Left renal cortex interstitium (tissue), 4 donors: ENCODE measurements at places on chromosomes 2 and 18. TPM values are rescaled to one million over a fixed set of nuclear protein-coding genes. Genes with fewer than 3 reads are reported as not detected.

Gene SERPINB12
- polyA plus RNA-seq = not detected

Gene NBAS
- 62.6 TPM for polyA plus RNA-seq

Gene KCNF1
- 1.4 TPM for polyA plus RNA-seq

Gene AMER3
- 0.03 TPM for polyA plus RNA-seq

Gene KYNU
- polyA plus RNA-seq = 5.4 TPM

Gene POMC
- polyA plus RNA-seq = 5.0 TPM

Gene APLF
- polyA plus RNA-seq = 4.1 TPM

Gene KCNG2
- 0.11 TPM for polyA plus RNA-seq

Gene CNDP1
- 1.8 TPM for polyA plus RNA-seq

Gene DNAJC5G
- polyA plus RNA-seq = 0.43 TPM

Gene SCN2A
- 2.6 TPM for polyA plus RNA-seq

Gene NTSR2
- polyA plus RNA-seq = not detected

Gene RAMP1
- 6.1 TPM for polyA plus RNA-seq

Gene EHD3
- 25.0 TPM for polyA plus RNA-seq

Gene FBLN7
- 15.6 TPM for polyA plus RNA-seq

Gene GPR45
- polyA plus RNA-seq = not detected

Gene SLC5A7
- 0.44 TPM for polyA plus RNA-seq

Gene COL6A3
- 277 TPM for polyA plus RNA-seq

DNA sequence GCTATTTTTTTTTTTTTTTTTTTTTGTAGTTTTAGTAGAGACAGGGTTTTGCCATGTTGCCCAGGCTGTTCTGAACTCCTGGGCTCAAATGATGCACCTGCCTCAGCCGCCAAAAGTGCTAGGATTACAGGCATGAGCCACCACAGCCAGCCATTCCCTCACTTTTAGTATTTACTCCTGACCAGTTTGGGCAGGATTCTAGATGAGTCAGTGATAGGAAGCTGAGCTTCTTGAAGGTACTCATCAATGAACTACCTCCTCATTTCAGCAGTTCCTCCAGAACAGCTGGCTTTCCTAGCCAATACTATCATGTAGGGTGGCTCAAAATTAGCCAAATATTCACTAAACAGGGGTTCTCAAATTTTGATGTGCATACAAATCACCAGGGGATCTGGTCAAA, 57.2 kb downstream of the CYBRD1 start:
- no peak for DNase-seq

GRCh38 chr2:206562375-206562774, 79.9 kb upstream of the FAM237A start:
- DNase-seq = no peak

GRCh38 chr18:44638034-44638540, 42.6 kb upstream of the SETBP1 start:
- no peak for DNase-seq

DNA sequence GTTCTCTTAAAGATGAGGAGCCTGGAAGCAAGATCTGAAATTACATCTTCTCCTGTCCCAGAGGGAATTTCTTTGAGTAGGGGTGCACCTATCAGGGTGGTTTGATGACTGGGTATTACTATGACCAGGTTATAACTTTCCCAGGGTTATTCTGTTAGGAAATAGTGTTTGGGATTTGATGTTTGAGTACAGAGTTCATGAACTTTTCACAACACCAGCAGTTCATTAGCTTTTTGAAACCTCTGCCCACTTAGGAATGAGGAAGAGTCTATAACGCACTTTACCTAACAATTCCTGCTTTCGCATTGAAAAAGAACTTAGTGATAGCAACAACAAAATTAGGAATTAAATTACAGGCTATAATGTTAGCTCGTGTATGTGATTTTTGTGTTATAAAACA, 58.6 kb downstream of the ALMS1 start:
- no peak for DNase-seq

GRCh38 chr2:74548285-74548899, 5.3 kb downstream of the LOXL3 start:
- DNase-seq = no peak

- DNase-seq = no peak
These were observed 12.0 kb upstream of the SP9 start for GRCh38 chr2:174322746-174323145.

GRCh38 chr2:65432227-65433190, at the start of gene SPRED2:
Gene SPRED2 (minus strand): TSS chr2:65432599. CDS start chr2:65431987, 612 bp downstream.
- DNase-seq = peak; percentile 92

- DNase-seq = no peak
These were observed 24.0 kb downstream of the PROKR1 start for GRCh38 chr2:68667371-68667770.

- no peak for DNase-seq
These were observed 5.7 kb downstream of the FAM237A start for GRCh38 chr2:206647985-206648384.

- DNase-seq = no peak
These were observed 186.7 kb downstream of the INSIG2 start for GRCh38 chr2:118274841-118275510.

DNA sequence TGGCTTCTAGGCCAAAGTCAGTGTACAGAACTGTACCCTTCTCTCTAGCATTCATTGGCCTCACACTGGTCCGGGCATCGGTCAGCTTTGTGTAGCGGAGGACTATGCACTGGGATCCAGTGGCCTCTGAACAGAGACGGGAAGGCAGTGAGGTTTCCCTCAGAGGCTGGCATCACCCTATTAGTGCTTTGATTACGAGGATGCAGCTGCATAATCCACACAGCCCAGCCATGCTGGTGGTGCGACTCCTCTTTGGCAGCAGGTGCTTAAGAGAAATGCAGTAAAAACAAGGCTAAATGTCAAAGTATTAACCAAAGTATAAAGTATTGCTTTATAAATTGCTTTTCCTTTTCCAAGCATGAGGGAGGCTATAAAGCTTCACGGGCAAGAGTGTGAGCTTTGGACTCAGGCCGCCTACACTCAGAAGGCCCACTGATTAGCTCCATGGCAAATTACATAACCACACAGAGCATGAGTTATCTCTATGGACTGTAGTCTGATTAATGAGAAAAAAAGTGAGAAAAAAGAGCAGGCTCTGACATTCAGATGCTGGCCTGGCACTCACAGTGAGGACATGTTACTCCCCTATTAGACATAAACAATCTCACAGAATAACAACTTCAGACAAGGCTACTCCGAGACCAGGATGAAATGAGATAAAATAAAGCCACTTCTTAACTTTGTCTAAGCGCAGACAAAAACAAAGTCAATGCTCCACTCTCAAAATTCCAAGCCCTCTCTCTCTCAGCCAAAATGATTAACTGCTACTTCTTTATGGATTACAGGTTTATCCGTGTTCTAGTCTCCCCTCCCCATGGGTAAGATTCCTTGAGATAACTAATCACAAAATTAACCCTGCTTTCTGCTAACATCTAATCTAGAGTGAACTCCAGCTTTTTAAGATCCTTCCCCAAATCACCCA, 6.4 kb upstream of the CRYGC start:
- DNase-seq = no peak

- DNase-seq = no peak
These were observed 124.1 kb upstream of the NYAP2 start for GRCh38 chr2:225275443-225275842.

DNA sequence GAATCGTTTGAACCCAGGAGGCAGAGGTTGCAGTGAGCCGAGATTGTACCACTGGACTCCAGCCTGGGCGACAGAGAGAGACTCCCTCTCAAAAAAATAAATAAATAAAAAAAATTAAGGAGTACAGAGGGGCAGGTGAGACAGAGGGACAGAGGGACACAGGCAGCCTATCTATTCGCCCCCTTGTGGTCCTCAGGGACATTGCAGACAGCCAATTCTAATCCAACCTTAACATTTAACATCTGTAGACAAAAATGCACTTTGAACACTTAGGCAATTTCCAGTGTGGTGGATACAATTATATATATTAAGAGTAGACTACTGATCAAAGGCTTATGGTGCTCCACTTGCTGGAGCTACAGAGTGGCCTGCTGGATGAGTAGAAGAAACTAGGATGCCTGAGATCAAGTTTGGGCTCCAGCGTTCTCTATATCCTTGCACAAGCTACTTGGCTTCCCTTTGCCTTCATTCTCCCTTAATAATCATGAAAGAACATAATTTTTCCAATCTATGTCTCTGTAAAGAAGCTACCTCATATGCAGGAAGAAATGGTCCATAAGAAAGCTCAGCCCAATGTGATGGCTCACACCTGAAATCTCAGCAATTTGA, 8.2 kb upstream of the SMARCAL1 start:
- no peak for DNase-seq

DNA sequence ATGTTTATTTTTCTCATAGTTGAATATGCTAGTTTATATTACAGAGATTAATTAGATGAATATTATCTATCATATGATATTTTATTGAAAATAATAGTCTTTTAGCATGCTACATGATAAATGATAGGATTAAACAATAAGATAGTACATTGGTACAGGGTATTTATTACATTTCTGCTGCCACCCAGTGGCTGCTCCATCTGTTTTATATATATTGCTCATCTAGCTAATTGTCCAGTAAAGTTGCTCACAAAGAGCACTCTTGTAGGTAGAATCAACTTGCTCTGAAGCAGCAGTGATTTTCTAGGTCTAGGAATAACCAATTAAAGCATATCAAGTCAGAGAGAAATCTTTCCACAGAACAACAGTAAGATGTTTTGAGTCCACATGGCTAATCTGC, 183.3 kb downstream of the ASXL3 start:
- DNase-seq = no peak

DNA sequence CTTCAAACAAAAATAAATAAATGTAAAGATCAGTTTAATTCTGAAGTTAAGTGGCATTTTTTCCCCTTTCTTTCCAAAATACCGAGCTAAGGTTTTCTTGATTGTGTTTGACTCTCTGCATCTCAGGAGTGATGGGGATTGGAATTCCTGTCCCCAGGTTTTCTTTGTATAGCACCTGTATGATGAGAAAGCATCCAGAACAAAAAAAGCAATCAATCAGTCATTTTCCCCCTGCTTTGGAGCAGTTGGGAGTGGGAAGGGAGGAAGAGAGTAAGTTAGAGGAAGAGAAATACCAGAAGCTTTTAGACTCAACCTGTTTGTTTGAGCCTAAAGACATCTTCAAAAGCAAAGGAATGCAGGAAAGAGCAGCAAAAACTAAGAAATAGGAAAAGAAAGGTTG, 88.5 kb downstream of the RIF1 start:
- no peak for DNase-seq

DNA sequence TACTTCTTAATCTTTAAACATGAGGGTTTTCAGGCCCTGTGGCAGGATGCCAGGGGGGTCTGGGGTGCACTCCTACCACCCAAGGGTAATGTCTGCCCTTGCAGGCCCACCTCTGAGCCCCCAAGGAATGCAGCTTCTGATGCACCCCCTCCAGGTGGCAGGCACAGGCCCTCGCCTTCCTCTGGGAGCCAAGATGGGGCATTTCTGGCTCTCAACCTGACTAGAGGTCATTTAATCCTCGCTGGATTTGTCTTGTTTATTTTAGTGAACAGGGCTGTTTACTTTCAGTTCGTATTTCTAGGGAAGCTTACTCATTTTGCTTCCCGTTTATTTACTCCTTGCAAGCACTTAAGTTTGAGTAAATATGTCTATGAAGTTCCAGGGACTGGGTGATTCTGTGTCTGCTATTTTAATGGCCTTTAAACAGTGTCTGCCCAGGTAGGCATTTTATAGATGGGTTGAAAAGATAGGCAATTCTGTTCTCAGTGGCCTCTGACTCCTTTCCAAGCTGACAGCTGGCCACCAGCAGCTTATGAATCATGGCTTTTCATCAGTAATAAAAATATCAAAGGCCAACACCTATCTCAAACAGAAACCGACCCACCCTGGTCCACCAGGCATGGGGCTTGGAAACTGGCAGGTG, 11.1 kb upstream of the DNPEP start:
- no peak for DNase-seq
